Fibroblast of lung (primary cell): ENCODE measurements at places on chromosomes 11 and 22.

DNA sequence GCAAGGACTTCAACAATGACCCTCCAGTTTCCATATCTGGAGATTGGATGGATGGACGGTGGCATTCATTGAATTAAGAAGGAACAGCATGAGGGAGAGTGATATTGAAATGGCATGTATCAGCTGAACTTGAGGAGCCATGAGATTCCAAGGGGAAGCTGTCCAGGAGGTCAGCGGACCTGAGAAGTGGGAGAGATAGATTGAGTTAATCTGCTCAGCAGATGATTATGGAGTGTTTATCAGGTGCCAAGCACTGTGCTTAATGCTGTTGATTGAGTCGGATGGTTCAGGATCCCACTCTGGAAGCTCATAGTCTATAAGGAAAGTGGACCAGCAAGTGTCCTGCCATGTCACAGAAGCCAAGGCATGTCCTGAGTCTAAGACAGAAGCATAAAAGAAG lies 581.3 kb downstream of the INSC start:
- no peak for DNase-seq

GRCh38 chr11:86938900-86939880 lies 16.0 kb downstream of the FZD4 start:
- no peak for DNase-seq

DNA sequence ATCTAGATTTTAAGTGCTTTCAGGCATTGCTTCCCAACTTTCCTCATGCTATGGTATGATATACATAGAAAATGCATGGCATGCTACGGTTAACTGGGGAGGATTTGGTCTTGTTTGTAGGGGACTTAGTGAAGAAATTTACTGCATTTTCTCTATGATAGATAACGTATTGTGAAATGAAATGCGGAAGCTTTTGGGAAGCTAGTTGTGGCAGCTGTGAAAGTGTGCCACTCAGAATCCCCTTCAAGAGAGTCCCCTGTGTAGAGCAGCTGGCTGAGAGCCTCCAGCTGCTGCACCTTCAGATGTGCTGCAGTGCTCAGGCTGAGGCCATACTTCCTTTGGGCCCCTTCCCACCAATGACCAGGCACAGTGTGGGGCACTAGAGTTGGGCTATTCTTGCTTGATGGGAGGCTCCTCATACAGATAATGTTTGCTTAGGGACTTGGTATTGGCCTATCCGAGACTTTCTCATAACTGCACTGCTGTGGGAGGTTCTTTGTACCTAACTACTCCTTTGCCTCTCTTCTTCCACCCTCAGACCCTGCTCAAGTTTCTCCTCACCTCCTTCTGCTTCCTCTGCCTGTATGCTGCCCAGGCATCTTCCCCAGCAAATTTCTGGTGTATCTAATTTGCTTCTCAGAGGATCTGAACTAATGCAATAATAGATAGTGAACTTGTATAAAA lies 67.3 kb downstream of the HIPK3 start:
- DNase-seq: no peak

DNA sequence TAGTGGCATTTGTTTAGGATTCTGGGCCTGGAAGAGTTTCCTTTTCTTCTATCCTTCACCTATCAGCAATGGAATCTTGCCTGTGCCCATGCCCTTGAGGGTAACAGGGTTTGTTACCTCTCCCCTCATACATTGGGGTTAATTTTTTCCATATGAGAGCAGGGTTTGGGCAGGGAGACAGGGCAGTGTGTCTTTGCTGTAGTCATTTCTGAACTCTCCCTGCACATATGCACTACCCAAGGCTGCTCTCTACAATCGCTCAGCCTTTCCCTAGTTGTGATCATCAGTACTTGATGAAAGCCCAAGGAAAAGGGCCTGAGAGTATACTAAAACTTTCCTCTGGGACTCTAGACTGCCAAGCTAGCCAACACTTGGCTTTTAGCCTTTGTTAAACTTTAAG lies 95.7 kb downstream of the LRRC32 start:
- DNase-seq: no peak

DNA sequence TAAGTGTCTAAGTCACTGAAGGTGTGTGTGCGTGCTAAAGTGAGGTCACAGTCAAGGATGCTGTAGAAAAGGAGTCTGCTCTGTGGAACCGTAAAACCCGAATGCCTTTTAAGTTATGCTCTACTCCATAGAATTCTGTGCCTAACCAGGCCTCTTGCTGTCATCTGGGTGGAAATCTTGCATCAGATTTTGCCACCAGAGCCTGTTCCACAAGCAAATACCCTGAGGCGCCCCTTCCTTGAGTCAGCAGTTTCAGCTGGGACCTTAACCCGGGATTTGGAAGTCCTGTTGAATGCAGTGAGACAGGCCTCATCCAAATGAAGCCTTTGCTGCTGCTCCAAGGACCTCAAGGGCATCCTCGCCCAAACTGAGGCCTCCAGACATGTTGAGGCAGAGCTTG lies 109.8 kb downstream of the WNT11 start:
- DNase-seq: no peak

GRCh38 chr22:39173050-39173706 lies 20.7 kb upstream of the CBX7 start:
- no peak for DNase-seq

- no peak for DNase-seq
Measured at GRCh38 chr22:20571078-20571503, 63.7 kb downstream of the MED15 start.

DNA sequence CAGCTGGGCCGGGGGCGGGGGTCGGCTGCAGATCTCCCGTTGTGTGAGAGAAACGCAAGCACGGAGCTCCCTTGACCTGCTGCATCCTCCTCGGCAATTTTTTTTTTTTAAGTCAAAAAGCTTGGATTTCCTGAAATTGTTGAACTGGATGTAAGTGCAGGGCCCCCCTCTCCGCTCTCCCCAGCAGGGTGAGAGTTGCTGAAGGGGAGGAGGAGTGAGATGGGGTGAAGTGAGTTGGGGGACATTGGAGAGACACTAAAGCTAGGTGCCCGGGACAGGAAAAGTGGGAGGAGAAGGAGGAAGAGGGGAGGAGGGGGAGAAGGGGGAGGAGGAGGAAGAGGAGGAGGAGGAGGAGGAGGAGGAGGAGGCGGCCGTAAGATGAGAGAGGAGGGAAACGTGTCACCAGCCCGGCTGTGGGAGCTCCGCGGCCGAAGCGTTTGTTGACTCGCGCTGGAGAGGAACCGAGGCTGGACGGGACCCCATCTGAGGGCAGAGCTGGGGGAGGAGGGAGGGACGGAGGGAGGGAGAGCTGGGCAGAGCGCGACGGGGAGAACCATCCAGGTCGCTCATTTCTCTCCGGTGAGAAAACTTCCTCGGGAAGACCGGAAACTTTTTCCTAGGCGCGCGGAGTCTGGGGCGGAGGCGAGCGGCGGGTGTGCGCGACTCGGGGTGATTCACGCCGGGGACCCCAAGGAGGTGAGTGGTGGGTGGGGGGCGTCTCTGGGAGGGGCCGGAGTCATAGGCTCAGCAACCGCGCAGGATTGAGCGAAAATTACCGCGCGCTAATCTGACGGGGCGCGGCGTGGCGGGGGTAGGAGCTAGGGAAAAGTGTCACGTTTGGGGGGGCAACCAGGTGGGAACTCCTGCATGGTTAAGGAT lies 80.2 kb downstream of the PRR5L start:
- peak; percentile 62 for DNase-seq

GRCh38 chr11:86772999-86773398 lies 27.3 kb upstream of the PRSS23 start:
- no peak for DNase-seq

DNA sequence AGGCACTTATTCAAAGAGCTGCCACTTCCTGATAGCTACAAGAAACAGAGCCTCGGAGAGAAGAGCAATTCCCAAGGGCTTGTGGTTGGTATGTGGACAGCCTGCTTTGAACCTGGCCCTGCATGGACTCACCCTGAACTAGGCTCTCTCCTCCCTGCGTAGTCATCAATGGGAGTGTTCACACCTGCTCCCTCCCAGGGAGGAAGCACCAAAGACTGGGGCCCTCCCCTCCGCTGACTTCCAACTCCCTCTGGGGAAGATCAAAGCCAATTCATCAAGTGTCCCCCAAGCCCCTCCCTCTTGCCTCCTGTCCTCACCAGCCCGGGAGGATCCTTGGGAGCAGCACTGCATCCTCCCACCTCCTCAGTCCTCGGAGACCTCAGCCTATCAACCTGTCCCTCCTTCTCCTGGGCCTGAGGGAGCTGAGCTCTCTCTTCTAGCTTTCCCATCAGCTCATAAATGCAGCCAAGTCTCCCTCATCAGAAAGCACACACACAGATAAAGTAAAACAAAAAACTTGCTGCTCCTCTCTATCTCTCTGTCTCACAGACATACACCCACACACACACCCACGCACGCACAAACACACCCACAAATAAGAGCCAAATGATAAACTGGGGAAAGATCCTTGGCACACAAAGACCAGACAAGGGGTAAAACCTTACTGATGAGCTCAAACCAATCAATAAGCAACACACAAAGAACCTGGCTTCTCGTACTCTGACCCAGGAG lies 3.3 kb downstream of the A4GALT start:
- no peak for DNase-seq

- no peak for DNase-seq
Measured at GRCh38 chr11:93166862-93167261, 30.9 kb downstream of the SLC36A4 start.

DNA sequence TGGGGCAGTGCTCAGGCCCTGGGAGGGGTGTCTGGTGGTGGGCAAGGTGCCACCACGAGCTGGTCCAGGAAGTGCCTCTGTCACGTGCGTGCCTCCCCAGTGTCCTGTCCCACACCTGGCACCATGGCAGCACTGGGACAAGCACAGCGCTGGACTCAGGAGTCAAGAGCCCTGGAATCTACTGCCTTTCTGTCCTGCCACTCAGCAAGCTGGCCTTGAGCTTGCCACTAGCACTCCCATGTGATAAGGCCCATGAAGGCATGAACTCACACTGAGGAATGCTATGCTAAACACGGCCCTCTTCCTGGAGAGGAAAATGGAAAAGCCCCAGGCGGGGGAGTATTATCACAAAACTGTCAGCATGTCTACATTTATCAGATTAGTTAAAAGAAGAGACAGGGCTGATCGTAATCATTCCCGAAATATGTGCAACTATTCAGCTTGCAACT lies 50.7 kb upstream of the SLC35C1 start:
- DNase-seq: no peak

GRCh38 chr11:115462004-115462541 lies 42.1 kb downstream of the CADM1 start:
- peak; percentile 21 for DNase-seq

DNA sequence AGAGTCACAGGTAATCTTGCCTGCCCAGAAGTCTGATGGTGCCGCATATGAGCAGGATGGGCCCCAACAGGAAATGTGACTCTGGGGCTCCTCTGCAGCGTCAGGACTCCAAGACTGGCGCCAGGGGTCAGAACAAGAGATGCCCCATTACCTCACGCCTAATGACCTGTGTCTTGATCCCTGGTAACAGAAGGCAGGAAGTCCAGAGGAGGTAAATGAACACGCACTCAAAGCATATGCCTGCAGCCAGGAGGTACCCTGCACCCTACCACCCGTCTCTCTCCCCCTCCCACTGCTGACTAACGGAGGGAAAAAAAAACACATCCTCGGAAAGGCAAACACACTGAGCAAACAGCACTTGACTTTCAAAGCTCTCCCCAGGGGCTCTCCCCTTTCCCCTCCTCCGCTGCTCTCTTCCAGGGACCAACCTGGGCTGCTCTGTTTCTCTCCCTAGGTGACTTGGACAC lies 37.3 kb downstream of the ABCC8 start:
- no peak for DNase-seq

GRCh38 chr11:72308226-72309073 lies 64.5 kb upstream of the PHOX2A start:
- peak; percentile 97 for DNase-seq

GRCh38 chr11:115580927-115581680 lies 76.9 kb upstream of the CADM1 start:
- peak; percentile 45 for DNase-seq
